Retina (tissue), 1 donor: ENCODE measurements at places on chromosomes 5 and 9.

DNA sequence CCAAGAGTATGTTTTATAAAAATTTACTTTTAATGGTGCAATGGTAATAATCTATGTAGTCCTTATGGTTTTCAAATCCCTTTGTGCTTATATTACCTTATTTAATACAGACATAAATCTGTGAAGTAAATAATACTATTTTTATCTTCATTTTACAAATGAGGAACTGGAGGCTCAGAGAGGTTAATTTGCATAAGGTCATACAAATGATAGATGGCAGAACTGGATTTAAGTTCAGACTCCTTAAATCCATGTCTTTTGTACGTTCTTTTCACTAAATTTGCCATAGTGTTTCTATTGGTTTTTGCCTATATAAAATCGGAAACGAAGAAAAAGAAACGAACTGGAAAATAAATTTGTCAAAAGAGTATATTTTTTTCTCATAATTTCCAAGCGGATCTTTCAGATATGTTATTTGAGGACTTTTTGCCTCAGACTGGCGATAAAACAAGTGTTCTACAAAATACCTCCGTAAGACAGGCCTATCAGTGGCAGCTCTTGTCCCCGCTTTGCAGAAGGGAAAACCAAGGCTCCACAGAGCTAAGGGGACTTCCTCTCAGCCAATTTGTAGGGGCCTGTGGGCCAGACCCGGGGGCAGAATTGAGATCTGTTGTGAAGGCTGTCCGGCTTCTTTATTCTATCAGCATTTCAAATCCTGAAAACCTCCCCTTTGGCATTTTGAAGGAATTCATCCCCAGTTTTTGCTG is 1.1 kb upstream of the TNFAIP8 start:
- DNase-seq, result no peak

DNA sequence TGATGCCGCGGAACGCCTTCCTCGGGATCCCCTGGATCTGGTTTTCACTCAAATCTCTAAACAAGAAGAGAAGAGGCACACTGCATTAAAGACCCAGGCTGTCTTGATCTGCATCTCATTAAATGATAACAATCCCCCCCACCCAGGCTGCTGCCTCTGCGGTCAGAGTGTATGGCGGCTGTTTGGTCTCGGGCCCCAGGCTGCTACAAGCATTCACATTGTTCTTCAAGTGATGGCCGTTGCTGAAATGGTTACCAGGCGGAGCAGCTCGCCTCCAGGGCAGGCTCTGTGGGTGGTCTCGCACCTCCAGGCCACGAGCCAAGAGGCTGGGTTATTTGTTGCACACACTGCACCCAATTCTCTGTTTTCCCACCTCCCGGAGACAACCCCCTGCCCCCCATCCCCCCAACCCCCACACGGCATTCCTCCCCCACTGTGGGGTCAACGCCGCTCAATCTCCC is 304.1 kb upstream of the PANK3 start:
- peak; percentile 80 for DNase-seq

DNA sequence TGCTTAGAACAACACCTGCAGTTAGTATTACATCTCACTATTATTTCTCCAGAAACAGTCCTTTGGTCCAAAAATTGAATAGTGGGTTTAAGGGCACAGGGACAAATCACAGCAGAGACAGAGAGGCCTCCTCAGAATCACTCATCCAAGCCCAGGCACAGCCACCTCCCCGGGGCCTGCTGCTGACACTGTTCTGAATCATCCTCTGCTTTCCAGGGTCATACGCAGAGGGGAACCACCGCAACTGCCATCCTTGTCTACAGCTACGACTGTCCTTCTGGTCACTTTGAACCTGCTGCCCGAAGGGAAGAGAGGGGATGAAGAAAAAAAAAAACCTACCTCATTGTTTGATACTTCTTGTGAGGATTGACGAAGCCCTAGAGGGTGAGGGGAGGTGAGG is 35.3 kb upstream of the MAN2A1 start:
- DNase-seq, result no peak

GRCh38 chr5:76219636-76220035 is 136.5 kb downstream of the SV2C start:
- DNase-seq, result no peak

- no peak for DNase-seq
These were observed 88.8 kb upstream of the CTNNA1 start for GRCh38 chr5:138664276-138664943.
